Nucleus accumbens (tissue), 56 donors: ENCODE measurements at places on chromosomes 12 and 14.

DNA sequence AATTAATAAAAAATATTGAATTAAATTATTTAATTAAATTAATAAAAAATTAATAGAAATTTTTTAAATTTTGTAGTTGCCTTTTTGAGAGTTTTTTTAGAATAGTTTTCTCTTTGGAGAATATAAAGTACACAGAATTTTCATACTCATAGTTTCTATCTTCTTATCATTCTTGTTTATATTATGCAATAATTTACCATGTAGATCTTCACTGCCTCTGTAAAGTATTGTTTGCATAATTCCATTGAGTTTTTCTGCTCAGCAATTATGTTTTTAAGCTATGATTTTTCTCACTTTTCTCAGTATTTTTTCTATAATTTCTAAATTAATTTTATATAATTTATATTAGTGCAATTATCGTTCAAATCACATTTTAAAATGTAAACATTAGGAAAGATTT lies 50.6 kb upstream of the OXA1L start:
- no peak for DNase-seq

- no peak for DNase-seq
Observed at GRCh38 chr12:128947209-128947608, 93.9 kb downstream of the GLT1D1 start.

DNA sequence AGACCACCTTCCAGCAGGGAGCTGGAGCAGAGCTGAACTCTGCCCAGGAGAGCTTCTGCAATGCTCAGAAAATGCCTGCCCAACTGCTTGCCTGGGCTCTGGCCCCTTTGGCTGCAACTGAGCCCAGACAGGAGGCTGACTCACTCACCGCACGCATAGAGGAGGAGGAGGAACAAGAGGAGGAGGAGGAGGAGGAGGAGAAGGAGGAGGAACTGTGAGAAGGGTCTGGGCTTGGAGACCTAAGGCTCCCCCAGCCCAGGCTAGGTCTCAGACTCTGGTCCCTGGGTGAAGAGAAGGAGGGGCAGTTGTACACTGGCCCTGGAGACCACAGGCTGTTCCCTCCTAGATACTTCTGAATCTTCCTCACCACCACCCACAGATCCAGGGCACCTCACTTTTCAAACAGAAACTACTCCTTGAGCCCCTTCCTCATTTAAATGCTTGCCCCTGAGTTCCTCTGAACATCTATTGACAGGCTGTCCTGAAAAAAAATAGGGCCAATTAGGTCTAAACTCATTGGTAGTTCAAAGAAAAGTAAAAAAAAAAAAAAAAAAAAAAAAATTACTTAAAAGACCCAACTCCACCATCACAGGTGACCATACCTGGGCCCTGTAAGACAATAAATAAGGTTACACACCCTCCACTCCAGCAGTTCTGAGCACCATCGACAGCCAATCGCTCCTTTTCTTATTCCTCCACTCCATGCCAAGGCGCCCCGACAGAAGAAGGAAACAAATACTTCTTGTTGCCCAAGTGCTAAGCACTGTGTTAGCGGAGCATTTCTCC lies 674 bp downstream of the VDR start:
- DNase-seq, result peak; percentile 5

DNA sequence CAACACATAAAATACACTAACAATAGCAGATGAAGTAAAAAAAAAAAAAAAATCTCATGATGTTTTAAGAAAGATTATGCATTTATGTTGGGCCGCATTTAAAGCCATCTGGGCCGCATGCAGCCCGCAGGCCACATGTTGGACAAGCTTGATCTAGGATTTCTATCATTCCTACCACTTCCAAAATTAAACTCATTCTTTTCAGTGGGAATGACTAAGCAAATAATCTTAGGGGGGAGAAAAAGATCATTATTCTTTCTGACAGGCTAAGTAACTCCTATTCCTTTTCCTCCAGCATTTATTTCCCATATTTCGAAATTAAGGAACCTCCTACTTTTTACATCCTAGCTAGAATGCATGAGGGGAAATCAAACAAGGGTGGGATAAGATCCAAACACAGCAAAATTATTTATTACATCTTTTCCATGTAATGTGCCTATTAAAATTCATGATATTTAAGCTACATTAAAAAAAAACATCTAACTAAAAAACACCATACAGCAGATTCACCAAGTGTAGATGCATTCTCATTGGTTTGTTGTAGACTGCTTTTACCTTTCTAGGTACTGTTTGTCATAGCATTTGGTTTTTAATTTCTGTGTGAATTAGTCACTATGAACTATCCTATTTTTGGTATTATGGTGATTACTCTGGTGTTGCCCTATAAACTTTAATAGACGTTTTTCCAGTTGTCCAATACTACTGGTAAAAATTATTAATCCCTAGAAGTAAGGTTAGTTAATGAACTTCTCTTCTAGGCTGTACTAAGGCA lies 76.1 kb downstream of the RASSF8 start:
- DNase-seq, result no peak

GRCh38 chr12:2578211-2578610 lies 216.6 kb upstream of the FKBP4 start:
- no peak for DNase-seq

GRCh38 chr12:83149987-83150386 lies 463.3 kb downstream of the TMTC2 start:
- no peak for DNase-seq

- DNase-seq, result no peak
Observed at GRCh38 chr12:57473886-57474285, 5.8 kb downstream of the ARHGAP9 start.

DNA sequence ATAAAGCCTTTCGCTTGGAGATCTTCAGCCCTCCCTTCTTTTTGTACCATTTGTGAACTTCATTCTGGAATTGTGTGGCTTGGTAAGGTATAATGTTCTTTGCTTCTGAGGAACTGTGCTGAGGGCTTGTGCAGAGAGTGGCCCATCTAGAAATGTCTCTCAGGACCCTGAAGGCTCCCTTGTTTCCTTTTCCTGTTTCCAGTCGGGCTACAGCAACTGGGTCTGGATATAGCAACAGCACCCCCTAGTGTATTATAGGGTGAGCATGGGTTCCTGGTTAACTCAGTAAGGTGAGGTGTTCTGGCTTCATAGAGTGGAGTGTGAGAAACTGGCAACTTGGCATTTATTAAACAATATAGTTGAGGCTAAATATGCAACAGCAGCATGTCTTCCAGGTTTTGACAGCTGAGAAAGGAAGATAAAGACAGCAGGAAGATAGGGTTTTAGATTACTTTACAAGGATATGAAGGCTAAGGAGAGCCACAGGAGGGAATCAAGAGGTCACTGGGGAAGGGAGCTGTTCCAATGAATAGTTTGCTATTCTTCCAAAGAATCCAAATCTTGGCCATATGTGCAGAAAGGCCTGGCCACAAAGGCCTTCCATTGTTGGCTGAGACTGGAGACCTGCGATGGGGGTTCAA lies 49.1 kb upstream of the RNU6-8 start:
- peak; percentile 70 for DNase-seq

DNA sequence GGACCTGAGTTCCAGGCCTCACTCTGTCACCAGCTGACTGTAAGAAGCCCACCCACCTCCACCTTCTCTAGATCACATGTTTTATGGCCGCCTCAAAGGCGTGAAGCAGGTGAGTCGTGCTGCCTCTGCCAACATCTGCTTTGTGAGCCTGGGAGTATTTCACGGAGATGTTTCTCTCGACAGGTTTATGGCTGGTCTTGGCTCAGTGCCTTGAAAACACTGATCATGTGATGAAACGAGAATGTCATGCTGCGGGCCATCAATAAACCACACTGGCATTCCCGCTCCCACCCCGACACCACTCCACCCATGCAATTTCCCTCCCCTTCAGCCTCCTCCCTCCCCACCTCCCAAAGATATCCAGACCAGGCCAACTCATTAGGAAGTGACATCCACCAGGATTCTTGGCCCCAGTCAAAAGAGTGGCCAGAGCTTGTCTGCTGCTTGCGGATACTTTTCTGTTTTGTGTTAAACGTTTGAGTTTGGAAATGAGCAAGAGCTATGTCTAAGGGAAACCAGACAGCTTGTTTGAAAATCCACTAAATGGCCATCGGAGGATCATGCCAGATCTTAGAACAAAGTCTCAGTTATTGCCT lies 53.8 kb upstream of the NTF3 start:
- DNase-seq, result no peak

GRCh38 chr14:39114073-39114838 lies at the start of gene GEMIN2:
TSS of gene GEMIN2 (plus strand) at chr14:39114323. CDS start at chr14:39114339, 16 bp downstream.
- peak; percentile 59 for DNase-seq

DNA sequence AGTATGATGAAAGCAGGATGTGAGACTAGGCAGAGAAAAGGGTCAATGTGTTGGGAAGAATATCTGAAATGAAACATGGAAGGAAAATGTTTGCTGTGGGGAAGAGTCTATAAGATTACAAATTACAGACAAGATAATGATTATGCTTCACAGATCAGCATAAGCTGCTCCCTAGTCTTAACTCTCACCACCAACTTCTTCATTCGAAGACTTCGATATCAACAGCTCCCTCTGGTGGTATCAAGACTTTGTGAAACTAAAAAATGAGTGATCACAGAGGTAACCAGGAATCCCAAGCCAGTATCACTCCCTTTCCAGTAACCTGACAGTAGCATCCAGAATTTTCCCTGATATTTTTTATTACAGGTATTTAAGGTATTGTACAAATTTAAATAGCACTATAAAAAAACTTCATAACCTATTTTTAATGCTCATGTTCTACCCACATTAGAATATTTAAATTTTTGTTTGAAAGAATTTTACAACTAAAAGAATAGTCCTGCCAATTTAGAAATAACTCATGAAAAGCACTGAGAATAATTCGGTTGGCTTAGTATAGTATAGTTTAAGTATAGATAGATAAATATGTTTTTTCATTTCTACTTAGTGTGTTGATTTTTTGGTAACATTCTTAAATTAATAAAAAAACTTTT lies 84.4 kb downstream of the C2CD5 start:
- DNase-seq, result no peak

DNA sequence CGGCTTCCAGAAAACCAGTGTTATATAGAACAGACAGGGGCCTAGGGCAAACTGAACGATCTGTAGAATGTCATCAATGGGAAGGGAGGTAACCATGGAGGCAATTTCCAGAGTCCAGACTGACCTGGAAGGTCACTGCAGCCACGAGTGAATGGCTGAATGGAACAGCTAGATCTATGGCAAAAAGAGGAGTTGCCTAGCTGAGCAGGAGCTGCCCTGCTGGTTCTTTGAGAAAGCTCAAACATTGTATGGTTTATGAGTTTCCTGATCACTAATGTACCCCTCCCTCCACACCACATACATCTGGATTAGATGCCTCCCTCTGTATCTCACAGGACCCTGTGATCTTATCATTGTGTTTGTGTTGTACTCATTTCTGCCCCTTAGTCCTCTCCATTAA lies 1.0 kb upstream of the RERG start:
- DNase-seq, result no peak

DNA sequence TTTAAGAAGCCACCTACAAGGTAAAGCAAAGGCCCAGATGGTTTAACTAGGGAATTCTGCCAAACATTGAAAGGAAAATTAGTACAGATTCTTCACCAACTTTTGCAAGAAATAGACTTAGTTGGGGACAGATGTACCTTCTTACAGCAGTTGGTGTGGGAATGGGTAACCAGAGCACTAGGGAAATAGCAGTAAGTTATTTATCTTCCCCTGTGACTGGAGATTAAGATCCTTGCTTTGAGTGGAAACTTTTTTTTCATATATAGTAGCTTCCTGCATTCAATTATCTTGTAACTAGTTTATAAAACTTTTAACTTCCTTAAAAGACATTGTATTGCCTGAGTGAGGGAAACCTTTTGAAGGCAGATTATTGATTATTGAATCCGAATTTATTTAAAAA lies 44.2 kb downstream of the ARID2 start:
- no peak for DNase-seq

DNA sequence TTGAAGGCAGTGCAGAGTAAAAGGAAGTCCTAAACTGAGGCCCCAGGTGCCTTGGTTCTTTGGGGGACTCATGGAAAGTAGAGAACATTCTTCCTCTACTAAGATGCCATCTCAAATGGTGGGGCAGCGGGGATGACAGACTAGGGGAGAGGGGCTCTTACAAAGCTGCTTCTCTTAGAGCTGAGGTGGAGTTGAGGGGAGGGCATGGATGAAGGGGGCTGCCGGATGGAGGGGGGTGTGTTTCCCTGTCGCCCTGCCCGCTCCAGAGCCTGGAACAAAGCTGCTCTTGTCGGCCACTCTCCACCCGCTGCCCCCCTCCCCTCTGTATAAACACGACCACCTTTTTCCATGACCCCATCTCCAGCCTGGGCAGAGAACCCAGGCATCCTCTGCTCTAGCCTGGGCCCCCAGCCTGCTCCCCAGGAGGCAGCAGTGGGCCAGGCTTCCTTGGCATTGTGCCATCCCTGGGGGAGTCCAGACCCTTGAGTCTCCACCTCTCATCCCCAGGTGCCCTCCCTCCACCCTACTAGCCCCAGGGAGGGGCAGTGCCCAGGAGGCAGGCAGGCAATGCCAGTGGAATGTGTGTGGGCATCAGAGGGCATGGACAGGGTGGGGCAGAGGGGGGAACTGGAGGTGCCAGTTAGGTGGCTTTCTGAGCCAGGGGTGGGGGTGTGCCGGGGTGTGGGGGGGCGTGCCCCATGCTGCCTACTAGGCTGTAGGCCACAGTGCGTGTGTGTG lies 1.7 kb downstream of the RARG start:
- DNase-seq, result no peak

DNA sequence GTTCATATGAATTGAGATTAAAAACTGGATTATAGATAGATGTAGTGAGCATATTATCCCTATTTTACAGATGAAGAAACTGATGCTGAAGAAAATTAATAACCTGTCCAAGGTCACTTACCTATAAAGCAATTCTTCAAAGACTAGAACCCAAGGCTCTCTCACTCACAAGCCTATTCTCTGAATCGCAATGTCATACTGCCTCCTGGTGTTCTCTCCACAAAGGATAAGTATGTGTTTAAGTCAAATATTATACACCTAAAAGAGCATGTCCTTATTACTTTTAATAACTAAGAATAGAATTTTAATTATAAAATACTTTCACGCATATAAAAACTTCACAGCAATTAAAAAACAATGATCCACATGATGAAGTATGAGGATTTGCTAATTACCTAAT lies 721.3 kb upstream of the USP15 start:
- no peak for DNase-seq

DNA sequence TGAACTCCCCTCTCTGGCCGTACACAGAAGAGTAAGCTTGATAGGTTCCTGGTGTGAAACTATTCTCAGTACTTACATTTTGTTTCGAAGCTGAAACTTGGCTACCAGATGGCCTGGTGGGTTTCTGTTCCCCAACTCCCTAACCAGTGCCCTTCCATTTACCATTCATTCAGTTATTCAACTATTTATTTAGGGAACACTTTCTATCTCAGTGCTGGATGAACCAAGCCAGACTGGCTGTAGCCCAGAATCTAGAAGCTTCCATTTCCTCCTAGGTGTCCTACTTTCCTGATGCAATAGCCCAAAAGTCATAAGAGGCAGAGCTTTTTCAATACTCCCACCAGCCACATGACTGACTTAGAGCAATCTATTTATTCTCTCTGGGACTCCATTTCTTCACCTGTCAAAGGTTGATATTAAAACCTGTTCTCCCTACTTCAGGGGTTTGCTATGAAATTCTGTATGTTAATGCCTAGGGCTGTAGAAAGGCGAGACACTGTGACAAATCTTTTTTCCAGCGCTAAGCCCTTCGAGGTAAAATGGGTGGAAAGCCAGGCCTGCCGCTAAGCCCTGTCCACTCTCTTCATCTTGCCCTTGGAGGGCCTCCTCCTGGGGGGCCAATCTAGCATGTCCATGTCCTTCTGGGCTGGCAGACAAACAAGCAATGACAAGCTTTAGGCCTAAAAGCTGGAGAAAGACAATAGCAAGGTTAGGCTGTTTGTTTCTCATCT lies 8.1 kb upstream of the IRF2BPL start:
- no peak for DNase-seq
